Endothelial cell (in vitro differentiated cells): ENCODE measurements at places on chromosomes 5 and 9. TPM values are rescaled to one million over a fixed set of nuclear protein-coding genes. Genes with fewer than 3 reads are reported as not detected.

Gene CCNJL
- total RNA-seq: 65.0 TPM

- H3K36me3 ChIP-seq: no peaks in the 10 kb centered on the region
- peaks cover 7% of the 10 kb centered on the region for H3K27me3 ChIP-seq
- peak; percentile 68 for DNase-seq
- peak overlapping the region; percentile 99 for H3K27ac ChIP-seq
- H3K4me1 ChIP-seq: peaks cover 23% of the 10 kb centered on the region
Measured at GRCh38 chr5:10354048-10354872, 765 bp downstream of the MARCHF6 start.

DNA sequence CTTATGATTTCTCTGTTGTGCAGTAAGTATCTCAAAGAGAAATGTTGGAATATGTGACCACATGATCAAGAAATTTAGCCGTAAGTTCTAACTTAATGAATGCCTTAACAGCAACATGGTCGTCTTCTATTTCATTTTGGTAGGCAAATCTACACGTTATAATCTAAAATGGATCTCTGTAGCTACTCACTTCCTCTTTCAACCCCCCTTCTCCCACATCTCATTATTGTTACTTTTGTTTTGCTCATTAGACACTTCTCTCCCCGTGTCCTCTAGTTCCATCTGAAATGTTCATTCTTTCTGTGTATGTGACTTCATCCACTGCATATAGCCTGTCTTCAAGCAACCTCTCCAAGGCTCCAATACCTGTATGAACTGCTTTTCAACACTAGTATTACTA lies 27.1 kb upstream of the LPAR1 start:
- H3K4me1 ChIP-seq: peaks cover 10% of the 10 kb centered on the region
- no peaks in the 10 kb centered on the region for H3K36me3 ChIP-seq
- DNase-seq: no peak
- no peak overlapping the region for H3K27ac ChIP-seq
- peaks cover 3% of the 10 kb centered on the region for H3K27me3 ChIP-seq

- peaks cover 19% of the 10 kb centered on the region for H3K4me1 ChIP-seq
- no peak overlapping the region for H3K4me3 ChIP-seq
- DNase-seq: no peak
Measured at GRCh38 chr9:89655990-89656657, 51.3 kb downstream of the GADD45G start.

DNA sequence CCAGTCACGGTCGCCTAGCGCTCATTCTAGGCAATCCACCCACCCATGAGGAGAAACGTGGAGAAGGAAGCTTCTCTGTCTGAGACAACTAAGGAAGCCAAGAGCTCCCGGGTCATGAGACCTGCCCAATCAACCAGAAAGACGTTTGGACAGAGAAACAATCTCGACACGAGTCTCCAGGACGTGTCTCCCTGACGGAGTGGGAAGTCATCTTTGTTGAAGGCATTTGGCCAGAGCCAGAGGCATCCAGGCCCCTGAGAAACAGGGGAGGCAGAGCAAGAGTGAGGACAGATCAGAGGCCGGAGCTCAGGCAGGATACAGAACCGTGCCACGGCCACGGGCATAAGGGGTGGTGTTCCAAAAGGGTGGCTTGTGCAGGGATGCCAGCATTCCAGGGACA lies 479.0 kb downstream of the SPATA31A7 start:
- peaks cover 37% of the 10 kb centered on the region for H3K36me3 ChIP-seq
- H3K4me3 ChIP-seq: peak overlapping the region; percentile 56
- no peak overlapping the region for H3K27ac ChIP-seq
- H3K4me1 ChIP-seq: no peaks in the 10 kb centered on the region
- no peak for DNase-seq

Gene PCDHA12
- 9.7 TPM for total RNA-seq

Gene KCNV2
- not detected for total RNA-seq

DNA sequence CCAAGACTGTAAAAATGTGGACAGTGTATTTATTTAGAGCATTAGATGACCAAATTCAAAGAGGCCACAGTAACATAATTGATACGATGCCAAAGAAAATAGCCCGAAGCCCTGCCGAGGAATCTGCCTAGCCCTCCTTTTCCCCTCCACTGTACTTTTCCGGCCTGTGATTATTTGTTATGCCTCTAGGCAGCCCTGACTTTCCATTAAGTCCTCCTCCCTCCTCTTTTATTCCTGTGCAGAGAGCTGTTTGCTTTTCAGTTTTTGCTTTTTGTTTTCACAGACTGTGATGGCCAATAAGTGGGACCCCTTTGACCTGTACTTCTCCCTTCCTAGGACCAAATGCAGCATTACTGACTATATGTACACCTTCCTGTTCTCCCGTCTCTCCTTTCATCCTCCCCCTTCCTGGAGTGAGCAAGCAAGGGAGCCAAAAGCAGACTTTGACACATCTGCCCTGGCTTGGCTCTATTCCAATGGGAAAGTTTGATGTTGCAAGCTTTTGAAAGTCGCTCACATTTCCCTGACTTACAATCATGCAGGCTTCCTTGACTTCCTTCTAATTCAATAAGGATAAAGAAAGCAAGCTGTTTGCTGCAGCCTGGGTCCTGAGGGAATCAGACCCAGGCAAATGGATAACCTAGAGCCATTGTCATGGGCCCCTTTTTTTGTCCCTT lies 76.1 kb downstream of the NREP start:
- no peak overlapping the region for H3K27ac ChIP-seq
- peaks cover 29% of the 10 kb centered on the region for H3K4me1 ChIP-seq
- no peaks in the 10 kb centered on the region for H3K27me3 ChIP-seq
- no peaks in the 10 kb centered on the region for H3K36me3 ChIP-seq
